ENCODE measurements at places on chromosomes 7 and 10. TPM values are rescaled to one million over a fixed set of nuclear protein-coding genes. Genes with fewer than 3 reads are reported as not detected.

Gene ABCC2
- 6.7 TPM for total RNA-seq

- no peaks in the 10 kb centered on the region for H3K36me3 ChIP-seq
- H3K4me1 ChIP-seq, result no peaks in the 10 kb centered on the region
- H3K27me3 ChIP-seq, result no peaks in the 10 kb centered on the region
- no peak overlapping the region for H3K27ac ChIP-seq
Observed at GRCh38 chr7:103116991-103117390, 31.9 kb downstream of the NAPEPLD start.

DNA sequence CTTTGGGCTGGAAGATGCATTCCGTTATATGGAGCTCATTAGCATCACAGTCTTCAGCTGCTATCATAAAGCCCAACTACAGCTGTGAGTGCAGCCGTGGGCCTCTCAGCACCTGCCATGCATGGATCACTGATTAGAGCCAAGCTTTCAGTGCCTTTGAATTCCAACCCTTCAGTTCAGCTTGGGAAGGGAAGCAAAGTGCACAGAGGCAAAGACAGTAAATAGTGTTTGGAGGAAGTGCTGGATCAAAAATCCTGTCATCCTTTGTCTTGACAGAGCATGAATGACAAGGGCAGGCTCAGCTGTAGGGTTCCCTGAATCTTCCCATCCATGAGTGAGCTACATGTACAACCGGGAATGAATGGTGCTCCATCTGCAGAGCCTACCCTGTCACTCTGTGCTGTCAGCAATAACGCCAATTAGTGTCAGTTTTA is 153.7 kb downstream of the DNAJB9 start:
- DNase-seq, result no peak
- no peaks in the 10 kb centered on the region for H3K36me3 ChIP-seq
- no peak overlapping the region for H3K27ac ChIP-seq
- H3K27me3 ChIP-seq, result no peaks in the 10 kb centered on the region
- no peaks in the 10 kb centered on the region for H3K4me1 ChIP-seq

Gene SLC13A1
- not detected for total RNA-seq

Gene AKR1D1
- total RNA-seq, result not detected

Gene ACHE
- total RNA-seq, result not detected

DNA sequence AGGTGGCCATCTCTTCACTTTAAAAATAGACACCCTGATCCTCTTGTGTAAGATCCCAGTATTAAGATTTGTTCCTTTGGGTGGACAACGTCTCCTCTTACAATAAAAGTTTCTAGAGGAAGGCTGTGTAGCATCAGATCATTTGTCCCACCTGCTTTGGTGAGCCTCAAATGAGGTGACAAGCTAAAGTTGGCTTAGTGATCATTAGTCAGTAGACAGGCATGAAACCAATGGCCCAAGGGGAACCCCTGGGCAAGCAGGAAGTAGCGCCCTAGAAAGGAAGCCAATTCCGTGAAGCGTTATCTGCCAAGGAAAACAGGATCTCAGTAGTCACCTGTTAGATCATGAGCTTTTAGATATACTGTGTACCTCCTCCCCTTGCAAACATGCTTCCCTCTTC is 66.8 kb downstream of the PCGF5 start:
- no peak overlapping the region for H3K4me3 ChIP-seq
- no peak for DNase-seq
- no peaks in the 10 kb centered on the region for H3K27me3 ChIP-seq
- H3K4me1 ChIP-seq, result peaks cover 6% of the 10 kb centered on the region

- no peaks in the 10 kb centered on the region for H3K27me3 ChIP-seq
- no peak overlapping the region for H3K27ac ChIP-seq
- no peak overlapping the region for H3K4me3 ChIP-seq
- H3K4me1 ChIP-seq, result no peaks in the 10 kb centered on the region
- no peak for DNase-seq
Observed at GRCh38 chr10:58574058-58574457, 61.4 kb downstream of the BICC1 start.

DNA sequence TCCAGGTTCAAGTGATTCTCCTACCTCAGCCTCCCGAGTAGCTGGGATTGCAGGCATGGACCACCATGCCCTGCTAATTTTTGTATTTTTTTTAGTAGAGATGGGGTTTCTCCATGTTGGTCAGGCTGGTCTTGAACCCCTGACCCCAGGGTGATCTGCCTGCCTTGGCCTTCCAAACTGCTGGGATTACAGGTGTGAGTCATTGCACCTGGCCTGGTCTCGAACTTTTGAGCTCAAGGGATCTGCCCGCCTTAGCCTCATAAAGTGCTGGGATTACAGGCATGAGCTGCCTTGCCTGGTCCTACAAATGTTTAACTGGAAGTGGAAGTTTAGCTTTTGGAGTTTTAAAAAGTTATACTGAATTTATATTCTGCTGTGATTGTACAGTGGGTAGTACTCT is 2.8 kb downstream of the MLLT10 start:
- peaks cover 15% of the 10 kb centered on the region for H3K36me3 ChIP-seq
- no peaks in the 10 kb centered on the region for H3K27me3 ChIP-seq
- no peak overlapping the region for H3K27ac ChIP-seq
- H3K4me3 ChIP-seq, result no peak overlapping the region

Data from CD4-positive, alpha-beta memory T cell (primary cell).